ENCODE measurements at places on chromosomes 1 and 21.

GRCh38 chr1:28745653-28746173 is 9.0 kb downstream of the YTHDF2 start:
- DNase-seq: no peak

DNA sequence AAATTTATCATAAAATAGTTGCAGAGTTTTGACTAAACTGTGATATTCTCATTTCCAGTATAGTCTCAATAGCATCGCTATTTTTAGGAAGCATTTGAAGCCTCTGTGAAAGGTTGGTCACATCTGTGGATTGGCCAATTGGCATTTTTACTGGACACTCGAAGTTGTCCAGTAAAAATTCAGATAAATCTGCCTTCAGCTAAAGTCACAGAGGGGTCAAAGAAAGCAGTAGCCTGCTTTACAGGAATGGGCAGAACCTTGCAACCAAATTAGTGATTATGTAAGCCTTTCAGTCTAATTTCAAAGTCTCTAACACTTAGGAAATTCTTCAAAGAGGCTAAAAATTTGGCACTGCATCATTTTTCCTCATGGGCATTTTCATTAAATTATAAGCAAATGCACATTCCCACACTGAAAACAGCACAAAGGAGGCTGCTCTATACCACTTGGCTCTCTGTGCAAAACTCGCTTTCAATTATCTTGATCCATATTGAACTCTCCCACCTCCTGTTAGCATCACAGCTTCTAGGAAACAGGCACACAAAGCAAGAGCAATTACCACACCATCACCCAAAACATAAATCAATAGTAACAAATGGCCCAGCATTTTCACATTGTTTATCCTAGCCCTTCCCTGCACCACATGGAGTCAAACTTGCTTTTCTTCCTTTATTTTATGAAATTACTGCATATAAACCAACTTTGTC is 318.5 kb upstream of the DUSP10 start:
- DNase-seq: no peak

DNA sequence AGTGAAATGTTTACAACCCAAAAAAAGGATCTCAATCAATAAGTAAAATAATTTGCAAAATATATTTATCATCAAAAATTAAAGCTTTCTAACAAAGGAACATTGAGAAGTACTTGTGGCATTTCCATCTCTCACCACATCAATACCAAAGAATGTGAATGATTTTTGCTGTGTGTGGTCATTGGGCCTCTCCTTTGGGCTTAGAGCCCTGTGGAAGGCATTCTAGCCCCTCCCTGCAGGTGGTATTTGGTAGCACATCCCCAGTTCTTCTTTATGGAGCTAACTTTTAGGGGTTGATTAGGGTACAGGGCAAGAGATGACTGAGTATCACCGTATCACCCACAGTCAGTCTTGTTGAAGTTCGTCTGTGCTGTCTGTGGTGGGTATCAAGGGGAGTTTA is 294.1 kb upstream of the SGIP1 start:
- no peak for DNase-seq

DNA sequence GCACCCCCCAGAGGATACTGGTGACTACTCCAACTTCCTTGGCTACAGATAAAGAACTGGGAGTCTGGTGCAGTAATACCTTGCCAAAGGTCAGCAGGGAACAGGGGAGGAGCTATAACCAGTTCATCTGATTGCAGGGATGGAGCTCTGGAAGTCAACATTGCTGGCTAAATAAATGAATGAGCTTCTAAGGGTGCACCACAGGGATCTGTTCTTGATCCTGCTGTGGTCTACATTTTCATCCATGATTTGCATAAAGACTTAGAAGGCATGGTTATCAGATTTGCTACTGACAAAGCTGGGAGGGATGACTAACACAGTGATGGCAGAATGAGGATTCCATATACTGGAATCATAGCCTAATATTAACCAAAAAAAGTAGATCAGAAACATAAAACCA is 18.3 kb downstream of the PLEKHA6 start:
- no peak for DNase-seq

GRCh38 chr1:218592688-218593087 is 247.6 kb downstream of the TGFB2 start:
- no peak for DNase-seq

- DNase-seq: no peak
Observed at GRCh38 chr1:209319549-209319948, 264.0 kb upstream of the CAMK1G start.

DNA sequence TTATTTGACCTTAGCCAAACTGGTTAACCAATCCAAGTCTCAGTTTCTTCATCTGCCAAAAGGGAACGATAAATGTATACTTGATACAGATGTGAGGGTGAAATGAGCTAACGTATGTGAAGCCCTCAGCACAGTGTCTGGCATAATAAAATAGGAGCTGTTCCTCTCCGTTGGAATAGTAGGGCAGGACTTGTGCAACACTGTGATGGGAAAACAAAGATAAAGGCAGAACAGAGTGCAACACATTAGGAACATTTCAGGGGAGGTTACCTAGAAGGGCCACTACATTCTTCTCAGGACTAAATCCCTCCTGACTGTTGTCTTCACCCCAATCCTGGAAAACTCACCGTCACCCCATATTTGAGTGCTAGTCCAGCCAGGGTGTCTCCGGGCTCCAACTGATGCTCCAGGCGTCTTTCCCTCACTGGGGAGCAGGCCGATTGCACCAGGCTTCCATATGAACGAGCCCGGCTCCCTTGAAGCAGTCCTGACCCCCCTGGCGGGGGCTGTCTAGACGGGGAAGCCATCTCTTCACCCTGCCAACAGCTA is 896 bp downstream of the LYSMD1 start:
- DNase-seq: no peak

GRCh38 chr1:227938911-227939790 is 8.6 kb downstream of the WNT9A start:
- DNase-seq: no peak

- DNase-seq: no peak
Observed at GRCh38 chr1:17084787-17085186, 31.0 kb upstream of the SDHB start.

- no peak for DNase-seq
Observed at GRCh38 chr1:2528611-2528965, 1.5 kb downstream of the HES5 start.

DNA sequence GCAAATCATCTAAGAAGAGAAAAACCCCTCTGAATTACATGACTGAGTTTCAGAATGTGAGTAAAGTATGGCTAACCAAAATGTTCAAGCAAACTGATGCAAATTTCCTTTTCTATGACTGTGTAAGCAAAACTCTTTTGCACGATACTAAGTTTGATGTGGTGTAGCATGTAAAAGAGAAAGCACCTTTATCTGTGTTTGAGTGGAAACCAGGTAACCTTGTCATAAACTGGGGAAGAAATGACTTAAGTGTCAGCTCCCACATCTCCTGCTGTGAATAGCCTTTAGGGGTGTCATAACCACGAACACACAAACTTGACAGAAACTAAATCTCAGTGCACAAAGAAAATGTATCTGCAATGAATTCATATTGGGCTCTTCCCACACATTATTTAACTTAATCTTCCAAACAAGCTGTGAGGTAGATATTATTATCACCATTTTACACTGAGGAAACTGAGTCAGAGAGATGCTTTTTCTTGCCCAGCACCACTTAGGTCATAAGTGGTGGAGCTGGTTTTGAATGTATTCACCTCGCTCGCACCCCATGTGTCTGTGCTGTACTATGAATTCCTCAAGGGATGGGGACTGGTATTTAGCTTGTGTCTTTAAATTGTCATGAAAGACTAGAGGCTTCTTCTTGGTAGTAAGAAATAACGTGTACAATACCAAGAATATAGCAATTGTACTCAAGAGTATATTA is 32.9 kb upstream of the IL12RB2 start:
- DNase-seq: no peak

GRCh38 chr21:29264721-29265120 is 34.0 kb upstream of the BACH1 start:
- DNase-seq: no peak

GRCh38 chr1:204841798-204842197 is 28.9 kb upstream of the NFASC start:
- no peak for DNase-seq

GRCh38 chr1:30295266-30295665 is 428.1 kb downstream of the MATN1 start:
- no peak for DNase-seq

DNA sequence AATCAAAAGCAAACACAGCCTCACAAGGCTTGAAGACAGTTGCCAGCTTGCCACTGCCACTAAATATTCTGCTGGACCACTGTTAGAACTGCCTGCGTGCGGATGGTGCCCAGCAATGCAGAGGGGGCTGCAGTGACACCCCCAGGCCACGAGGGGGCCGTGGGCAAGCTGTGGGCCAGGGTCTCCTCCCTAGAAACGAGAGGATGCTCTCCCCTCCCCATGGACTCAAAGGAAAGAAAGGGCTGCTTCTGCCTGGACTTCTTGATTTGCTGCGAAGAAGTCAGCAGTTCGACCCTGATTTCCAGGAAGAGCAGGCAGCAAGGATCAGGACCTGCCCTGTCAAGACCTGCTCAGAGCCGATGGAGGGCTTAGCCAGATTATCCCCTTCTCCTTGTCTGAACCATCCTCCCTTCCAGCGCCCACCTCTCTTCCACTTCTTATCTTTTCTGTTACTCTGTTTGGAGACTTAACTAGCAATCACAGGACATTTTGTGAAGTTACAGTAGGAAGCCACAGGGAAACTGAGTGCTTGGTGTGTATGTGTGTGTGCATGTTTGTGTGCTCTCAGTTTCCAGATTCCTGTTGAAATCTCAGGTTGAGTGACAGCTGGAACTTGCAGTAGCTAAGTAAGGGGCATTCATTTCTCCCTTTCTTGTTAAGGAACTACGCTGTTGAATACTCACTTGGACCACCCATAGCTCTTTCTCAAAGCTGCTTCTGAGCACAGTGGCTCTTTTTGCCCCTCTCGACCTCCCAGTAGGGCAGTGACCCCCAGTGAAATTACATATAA is 2.7 kb downstream of the MAN1C1 start:
- DNase-seq: no peak

- DNase-seq: no peak
Observed at GRCh38 chr1:11143401-11143800, 43.7 kb upstream of the EXOSC10 start.

- no peak for DNase-seq
Observed at GRCh38 chr1:34682452-34683223, 72.2 kb upstream of the GJB5 start.

- no peak for DNase-seq
Observed at GRCh38 chr1:24157918-24158481, 15.1 kb upstream of the IL22RA1 start.

DNA sequence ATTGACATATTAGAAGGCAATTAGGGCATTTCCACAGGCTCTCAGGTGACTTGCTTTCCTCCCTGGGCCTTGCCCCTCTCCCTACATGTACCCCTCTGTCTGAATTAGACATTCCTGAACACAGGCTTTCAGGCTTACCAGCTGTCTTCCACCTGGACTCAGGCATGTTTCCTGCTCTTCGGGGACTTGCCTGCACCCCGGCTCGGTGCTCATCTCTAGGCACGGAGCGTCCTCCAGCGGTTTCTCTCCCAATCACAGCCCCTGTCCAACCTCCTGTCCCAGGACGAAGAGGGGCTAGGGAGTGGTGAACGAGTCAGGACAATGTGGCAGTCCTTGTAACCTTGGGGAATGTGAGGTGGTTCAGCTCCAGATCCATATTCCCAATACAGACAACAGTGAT is 4.2 kb downstream of the PROK1 start:
- DNase-seq: no peak

DNA sequence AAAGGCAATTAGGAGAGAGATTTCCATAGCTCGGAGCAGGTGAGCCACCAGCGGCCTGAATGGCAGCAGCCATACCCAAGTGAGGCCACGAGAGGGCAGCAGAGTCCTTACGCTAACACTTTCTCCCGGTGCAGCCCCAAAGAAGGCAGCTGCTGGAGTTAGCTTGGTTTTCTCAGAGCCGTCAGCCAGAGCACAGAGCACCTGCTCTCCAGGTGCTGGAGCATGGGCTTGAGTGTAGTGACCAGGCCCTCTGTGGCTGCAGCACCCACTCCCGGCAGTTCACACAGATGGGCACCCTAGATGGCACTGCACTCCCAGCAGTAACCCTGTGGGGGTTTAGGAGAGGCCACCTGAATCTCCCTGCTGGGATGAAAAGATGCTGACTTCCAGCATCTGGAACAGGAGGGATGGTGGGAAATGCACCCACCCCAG is 45.8 kb downstream of the TMCC2 start:
- peak; percentile 68 for DNase-seq

DNA sequence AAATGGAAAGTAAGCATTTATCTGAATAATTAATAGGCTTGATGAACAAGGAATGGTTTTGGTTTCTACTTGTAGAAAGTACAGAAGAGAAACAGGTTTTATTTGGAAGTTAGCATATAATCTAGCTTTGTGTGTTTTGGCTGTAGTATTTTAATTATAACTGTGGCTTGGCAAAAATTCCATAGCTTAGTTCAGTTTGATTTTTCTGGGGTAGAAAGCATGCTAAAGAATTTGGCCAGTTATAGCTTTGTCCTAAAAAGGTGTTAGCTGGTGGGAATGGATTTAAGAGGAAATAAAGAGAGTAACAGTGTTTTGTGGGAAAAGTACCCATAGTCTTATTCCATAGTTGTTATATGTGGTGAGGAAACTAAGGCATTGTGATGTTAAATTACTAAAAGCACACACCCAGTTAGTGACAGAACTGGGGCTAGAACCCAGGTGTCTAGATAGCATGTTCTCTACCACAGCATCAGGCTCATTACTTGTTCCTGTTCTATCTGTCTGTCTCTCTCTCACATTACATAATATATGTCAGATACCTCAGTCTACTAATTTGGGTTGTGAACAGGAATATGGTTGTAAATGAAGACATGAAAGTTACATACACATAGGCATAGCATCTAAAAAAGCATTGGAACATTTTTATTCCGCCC is 55.0 kb downstream of the MPZL1 start:
- DNase-seq: no peak

DNA sequence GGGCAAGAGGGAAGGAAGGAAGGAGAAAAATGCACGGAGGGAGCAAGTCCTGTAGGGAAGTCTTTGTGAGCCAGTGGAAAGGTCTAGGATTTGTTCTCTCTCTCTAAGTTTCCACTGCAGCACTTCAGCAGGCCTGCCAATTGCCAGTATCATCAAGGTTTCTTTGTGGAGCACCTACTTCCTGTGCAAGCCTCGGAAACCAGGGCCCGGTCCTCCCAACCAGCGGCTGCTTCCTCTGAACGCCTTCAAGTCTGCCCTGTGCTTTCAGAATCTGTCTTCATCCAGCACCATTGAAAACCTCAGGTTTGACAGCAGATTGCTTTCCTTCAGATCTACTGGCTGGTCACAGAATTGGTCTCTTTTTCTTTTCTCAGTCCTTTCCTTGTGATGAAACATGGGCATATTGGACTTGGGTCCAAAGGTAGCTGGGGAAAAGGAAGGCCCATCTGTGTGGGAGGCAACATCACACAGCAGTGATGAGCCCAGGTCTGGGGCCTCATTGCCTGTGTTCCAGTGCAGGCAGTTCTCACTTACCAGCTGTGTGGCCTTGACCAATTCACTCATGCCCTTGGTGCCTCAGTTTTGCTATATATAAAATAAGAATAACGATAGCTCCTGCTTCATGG is 144.5 kb downstream of the SEC16B start:
- DNase-seq: no peak

GRCh38 chr1:200668514-200669313 is 993 bp downstream of the DDX59 start:
- DNase-seq: no peak

- DNase-seq: no peak
Observed at GRCh38 chr1:246724731-246725095, 504 bp downstream of the SCCPDH start.
